ENCODE measurements at places on chromosomes 3 and 15.

DNA sequence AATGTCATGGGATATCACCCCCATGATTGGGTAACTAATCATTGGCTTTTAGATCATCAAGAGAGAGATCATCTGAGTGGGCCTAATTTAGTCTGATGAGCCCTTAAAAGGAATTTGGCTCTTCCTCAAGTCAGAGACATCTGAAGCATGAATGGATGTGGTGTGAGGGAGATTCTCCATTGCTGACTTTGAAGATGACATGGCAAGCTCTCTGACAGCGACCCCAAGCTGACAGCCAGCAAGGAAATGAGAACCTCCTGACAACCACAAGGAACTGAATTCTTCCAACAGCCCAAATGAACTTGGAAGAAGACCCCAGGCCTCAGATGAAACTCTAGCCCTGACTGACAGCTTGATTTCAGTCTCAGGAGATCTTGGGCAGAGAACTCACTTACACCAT, 108.4 kb upstream of the SPATA12 start:
- no peak for DNase-seq

DNA sequence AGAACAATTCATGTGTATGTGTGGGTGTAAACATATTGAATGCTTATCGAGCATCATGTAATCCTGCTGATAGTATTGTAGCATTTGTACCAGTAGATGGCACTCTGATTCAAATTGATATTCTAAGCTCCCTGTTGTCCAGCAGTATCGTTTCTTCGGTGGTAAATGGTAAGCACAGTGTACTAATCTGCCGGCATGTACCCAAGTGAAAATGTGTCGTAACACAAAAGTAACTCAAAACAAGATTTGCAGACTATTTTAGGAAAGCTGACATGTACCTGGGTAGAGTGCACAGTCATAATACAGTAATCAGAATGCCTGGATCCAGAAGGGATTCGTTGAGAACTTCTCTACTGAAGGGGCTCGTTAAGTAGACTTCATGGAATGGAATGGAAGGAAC, 31.7 kb upstream of the MNS1 start:
- DNase-seq, result no peak

DNA sequence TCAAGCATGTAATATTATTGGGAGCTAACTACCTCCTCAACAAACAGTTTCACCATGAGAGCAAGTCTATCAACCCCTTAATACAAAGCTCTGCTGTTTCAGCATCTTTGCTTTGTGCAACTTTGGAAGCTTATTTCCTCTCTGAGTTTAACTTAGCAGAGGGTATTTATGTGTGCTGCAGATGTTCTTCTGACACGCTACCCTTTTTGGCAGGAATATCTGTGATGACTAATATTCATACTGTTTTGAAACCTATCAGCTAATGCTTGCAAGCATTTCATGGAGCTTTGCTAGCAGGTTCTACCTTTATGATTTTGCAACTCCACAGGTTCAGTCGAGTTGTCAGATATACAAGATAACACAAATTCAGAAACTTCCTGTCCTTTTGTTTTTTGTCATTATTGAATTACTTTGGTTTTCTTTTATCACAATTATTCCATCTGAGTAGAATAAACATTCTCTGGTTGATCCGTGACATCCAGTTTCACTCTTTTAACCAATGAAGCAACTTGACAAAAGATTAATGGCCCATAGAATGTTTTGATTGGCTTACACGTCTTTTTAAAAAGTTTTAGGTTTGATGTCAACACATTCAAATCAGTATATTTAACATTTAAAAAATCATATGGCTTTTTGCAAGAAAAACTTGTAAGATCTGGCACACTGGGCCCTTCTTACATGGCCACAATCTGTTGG, 1.7 kb upstream of the SLC9A9 start:
- no peak for DNase-seq

DNA sequence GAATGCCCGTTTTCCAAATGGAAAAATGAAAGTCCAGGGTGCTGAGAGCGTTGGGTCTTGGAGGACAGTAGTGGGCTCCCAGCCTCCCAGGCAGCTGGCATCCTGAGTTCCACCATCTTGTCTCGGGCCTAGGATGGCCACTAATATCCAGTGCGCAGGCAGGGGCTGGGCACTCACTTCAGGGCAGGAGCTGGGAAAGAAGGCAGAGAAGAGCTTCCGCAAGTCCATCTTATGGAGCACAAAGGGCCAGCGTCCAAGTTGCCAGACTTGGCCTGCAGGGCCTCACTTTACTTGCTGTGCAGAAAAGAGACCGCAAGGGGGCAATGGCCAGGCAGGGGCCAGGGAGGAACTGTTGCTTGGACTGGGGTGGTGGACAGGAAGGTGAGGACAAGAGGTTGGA, 46.1 kb downstream of the IQSEC1 start:
- no peak for DNase-seq

DNA sequence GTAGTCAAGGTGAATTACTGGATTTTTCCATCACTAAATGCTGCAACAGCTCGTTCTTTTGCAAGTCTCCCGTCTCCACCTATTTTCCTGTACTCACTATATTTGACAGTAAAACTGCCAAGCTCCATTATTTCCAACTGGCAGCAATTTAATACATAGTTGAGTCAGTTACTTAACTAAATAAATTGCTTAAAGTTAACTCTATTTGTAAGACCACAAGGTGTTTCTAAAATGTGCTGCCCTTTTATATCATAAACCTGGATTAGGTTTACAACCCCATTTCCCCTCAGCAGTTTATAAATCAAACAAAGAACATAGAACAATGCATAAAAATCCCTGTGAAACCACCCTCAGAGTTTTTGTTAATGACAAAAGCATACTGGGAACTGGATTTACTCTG, 211.4 kb upstream of the DPH6 start:
- DNase-seq, result no peak

- DNase-seq, result no peak
These were observed 121.9 kb upstream of the STAC start for GRCh38 chr3:36258421-36258820.

DNA sequence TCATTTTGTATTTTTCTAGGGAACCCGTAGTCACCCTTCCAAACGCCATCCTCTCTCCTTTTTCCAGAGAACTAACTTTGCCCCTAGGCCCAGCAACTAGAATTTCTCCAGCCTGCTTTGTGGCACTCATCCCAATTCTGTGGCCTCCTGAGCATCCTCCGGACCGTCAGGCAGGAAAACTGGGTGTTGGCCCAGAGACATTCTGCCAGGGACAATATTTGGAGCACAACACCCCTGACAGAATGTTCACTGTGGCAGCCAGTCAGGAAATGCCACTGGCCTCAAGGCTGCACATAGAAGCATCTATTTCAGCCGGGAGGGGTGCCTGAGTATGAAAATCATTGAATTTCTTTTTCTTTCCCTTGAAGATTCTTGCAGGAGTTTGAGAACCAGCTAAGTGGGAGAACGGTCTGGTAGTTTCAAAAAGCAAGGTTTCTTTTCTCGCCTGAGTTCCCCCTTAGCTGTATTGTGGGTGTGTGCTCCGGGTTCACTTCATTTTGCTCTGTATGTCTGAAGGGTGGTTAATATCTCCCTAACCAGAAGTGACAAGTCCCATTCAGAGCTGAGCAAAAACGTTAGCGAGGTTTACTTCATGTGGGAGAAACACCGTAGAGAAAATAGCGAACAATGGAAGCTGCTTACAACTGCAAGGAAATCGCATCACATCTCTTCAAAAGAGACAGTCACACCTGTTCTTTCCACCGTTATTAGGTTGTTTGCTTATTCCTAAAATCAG, 108.1 kb upstream of the TPM1 start:
- no peak for DNase-seq

GRCh38 chr3:192229866-192230265, 497.5 kb downstream of the FGF12 start:
- DNase-seq, result no peak

DNA sequence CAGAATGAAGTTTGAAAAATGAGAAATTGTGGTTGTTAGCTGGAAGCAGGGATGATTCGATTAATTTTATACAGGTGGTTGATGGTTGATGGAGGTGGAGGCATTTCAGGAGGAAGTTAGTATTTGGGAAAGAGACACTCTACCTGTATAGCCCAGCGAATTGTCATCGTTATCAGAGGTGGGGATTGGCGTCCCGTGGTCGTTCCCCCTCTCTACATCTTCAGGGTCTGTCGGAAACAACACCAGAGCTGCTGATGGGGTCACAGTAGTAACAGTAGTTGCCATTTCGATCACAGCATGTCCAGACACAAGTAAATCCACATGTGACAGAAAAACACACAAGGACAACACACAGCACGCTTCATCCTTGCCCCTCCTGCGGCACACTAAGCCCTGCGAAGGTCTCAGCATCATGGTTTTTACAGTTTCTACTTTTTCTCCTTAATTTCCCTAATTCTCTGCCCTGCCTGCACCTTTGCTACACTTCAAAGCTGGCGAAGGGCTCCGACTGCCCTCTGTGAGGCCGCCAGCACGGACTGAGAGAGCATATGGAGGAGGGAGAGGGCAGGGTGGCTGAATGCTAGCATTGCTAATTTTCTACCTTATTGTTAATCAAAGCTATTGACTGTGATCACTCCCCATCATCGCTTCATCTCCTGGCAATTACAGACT, 642.3 kb downstream of the ROBO1 start:
- DNase-seq, result no peak

GRCh38 chr15:59137566-59137965, 32.6 kb downstream of the CCNB2 start:
- DNase-seq, result no peak

- DNase-seq, result no peak
These were observed 144.7 kb upstream of the DPH6 start for GRCh38 chr15:35690698-35691116.

- DNase-seq, result no peak
These were observed 250.6 kb downstream of the MBNL1 start for GRCh38 chr3:152519376-152519775.

DNA sequence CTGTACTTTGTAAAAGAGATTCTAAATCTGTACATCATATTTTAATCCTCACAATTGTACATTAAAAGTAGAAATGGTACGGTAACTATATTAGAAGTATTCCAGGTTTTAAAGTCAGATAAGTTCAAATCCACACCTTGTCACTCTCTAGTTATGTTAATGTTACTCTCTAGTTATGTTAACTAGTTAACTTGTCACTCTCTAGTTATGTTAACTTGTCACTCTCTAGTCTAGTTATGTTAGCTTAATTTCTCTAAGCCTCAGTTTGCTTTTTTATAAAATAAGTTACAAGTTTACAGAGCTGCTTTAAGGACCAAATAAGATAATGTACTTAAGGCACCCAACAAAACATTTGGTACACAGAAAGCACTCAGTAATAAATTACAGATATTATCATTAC, 42.6 kb downstream of the ZNF280D start:
- DNase-seq, result no peak

- no peak for DNase-seq
These were observed 301.2 kb downstream of the MECOM start for GRCh38 chr3:169362301-169362700.

- no peak for DNase-seq
These were observed 90.7 kb downstream of the TMEM266 start for GRCh38 chr15:76150513-76150912.

GRCh38 chr3:196237203-196237602, 20.9 kb downstream of the SLC51A start:
- DNase-seq, result no peak

DNA sequence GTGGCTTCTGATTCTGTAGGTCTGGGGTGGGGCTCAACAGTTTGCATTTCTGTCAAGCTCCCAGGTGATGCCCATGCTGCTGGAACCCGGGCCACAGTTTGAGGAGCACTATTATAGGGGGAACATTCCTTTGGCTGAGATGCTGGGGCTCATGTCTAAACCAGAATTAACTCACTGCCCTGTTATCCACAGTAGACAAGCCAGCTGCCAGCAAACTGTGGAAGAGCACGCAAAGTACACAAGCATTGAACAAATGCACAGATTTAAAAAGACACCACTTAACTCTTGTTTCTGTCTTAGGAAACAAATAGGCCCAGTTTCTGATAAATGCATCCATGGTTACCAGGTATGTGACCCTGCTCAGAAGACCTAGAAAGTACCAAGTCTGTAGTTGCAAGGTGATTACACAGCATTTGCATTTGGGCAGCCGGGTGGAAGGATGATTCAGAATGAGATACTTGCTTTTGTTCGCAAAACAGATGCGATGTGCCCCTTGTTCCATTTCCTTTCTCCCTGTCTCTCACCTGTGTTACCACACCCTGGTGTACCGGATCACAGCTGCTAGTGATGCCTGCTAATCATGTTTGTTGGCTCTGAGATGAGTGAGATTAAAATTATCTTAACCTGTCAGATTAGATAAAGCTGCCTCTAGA, 12.4 kb downstream of the GYG1 start:
- peak; percentile 42 for DNase-seq

- no peak for DNase-seq
These were observed 2.6 kb downstream of the SEMA7A start for GRCh38 chr15:74431116-74431515.

DNA sequence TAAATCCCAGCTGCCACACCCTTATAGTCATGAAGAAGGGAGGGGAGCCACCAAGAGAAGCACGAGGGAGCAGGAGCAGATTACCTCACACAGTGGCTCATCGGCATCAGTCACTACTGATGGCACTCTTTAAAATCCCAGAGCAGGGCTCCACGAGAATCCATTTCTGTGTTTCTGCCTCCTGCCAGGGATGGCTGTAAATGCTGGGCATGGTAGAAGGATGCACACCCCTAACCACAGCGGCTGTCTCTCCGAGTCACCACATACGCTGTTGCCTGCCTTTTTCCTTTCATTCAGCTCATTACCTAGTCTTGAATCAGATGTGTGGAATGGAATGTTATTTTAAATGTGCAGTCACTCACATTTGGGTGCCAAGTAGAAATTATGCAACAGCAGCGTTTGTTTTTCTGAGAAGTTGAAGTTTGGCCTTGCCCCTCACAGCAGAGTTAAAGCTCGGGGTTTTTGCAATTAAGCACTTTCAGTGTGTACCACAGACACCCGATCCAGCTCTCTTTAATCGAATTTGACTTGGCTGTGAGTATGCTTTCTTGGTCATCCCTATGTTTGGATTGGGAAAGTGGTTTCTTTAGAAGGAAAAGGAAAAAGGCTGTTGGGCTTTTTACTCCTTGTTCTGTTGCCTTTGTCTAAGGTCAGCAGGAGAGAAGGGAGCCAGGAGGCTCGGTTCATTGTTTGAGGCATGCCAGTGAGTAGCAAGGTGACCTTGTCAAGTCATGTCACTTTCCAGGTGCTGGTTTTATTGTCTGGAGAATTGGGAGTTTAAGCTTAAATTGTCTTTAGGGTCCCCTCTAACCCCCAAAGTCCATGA, 284.2 kb upstream of the TPM1 start:
- no peak for DNase-seq

DNA sequence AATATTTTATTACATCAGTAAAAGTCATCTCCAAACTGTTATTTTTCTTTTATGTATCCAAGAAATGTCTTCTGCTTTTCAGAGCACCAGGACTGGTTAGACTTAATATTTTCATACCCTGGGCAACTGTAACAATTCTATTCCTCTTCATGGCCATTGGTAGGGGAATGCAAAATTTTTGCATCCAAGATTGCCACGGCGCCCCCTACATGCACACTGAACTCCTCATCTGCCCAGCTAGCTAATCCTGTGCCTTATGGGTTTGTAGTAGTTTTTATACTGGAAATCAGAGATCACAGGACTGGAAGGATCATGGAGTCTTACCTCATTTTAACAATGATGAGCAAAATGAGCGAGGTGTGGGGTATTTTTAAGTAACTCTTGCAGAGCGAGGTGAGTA, 74.2 kb downstream of the CRTC3 start:
- DNase-seq, result peak; percentile 39

Data from activated gamma-delta T cell treated with Interleukin-2 at 50 U/mL for 16 hours (primary cell).